Nephron progenitor cell (in vitro differentiated cells): ENCODE measurements at places on chromosomes 2 and 18.

DNA sequence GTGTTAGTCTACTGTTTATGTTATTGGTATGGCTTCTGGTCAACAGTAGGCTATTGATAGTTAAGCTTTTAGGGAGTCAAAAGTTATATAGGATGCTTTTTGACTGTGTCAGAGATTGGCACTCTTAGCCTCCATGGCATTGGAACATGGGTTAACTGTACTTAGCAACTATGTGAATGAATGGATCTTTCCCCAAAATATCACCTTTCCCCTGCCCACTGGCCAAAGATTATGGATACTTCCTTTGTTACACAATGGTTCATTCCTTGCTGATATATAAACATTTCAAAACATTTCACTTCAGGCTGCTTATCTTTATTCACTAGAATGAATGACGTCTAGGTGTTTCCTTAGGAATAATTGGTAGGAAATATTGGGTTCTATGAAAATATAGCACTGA is 62.1 kb upstream of the DOCK10 start:
- DNase-seq = no peak

- no peak for DNase-seq
Measured at GRCh38 chr18:24380163-24380747, 17.4 kb downstream of the OSBPL1A start.

DNA sequence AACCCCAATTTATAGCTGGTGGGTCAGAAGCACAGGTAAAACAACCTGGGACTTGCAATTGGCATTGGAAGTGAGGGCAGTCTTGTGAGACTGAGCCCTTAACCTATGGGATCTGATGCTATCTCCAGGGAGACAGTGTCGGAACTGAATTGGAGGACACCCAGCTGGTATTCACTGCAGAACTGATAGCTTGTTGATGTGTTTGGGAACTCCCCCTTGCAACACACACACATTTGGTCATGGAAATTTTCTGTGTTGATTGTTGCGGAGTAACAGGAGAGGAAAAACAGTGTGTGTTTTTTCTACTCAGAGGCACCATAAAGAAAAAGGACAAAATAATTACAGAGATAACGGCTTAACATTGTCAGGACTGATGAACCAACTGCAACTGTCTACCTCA is 16.1 kb downstream of the TPGS2 start:
- DNase-seq = no peak

- DNase-seq = no peak
Measured at GRCh38 chr18:76643996-76644395, 149.0 kb upstream of the ZNF516 start.

- no peak for DNase-seq
Measured at GRCh38 chr2:200302940-200303727, 3.4 kb upstream of the SPATS2L start.

- no peak for DNase-seq
Measured at GRCh38 chr2:62765619-62766376, 60.3 kb downstream of the EHBP1 start.

DNA sequence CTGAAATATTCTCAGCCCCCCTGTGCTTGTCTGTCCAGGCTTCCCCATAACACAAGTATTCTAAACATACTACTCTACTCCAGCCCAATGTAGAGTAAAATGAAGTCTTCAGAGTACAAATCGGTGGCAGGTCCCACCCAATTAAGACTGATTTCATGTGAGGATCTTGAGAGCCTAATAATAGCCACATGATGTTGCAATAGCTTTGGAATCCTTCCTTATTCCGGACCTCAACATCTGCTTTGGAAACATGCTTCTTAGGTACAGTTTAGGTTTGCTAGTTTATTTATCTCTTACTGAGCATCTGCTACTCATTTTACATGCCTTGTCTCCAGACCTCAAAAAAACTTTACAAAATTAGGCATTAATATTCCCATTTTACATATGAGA is 207.3 kb upstream of the RAB6C start:
- no peak for DNase-seq

DNA sequence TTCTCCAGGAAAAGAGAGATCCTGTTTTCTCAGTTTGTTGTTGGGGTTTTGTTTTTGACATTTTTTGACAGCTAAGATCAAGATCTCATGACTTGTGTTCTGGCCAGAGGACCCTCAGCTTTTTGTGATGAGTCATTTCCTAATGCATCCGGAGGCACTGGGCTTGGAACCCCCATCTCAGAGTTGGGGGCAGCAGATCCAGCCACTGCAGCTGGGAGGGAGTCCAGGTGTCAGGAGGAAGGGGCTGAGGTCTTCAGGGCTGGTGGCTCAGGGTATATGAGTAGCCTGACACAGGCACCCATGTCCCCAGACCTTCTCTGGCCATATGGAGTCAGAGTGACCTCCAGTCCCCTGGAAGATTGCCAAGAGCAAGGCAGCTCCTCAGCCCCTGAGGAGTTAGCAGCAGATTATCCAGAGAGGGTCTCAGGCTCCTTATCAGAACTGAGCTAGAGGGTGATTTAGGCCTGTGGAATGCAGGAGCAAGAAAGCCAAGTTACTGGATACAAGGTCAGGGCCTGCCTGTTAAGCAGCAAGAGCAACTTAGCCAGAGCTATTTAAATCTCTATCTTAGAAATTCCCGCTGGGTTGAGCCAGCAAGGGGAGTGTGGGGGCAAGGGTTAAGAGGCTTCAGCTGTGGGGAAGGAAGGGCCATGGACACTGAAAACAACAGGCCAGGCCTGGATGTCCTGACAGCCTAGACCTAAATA is 62.4 kb downstream of the TANC1 start:
- peak; percentile 33 for DNase-seq

GRCh38 chr2:105403783-105404698 is 5.2 kb upstream of the FHL2 start:
- no peak for DNase-seq

DNA sequence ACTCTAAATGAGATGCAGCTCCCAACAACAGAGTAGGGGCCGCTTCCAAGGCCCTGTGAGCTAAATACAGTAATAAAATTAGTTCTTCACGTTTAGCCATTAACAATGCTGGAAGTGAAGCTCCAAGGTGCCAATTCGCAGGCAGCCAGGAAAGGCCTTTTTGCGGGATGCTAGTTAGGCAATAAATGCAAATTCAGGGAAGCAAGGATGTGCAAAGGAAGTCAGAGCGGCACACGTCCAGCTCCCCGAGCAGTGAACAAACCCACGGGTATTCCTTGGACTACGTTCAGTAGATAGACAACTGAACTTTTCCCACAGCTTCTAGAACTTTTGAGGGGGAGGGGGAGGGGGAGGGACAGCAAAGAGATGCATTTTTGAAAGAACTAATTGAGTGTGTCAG is 6.9 kb downstream of the ZNF516 start:
- DNase-seq = no peak

- no peak for DNase-seq
Measured at GRCh38 chr2:59691518-59692190, 861.8 kb downstream of the BCL11A start.

- peak; percentile 60 for DNase-seq
Measured at GRCh38 chr18:65753520-65753919, 2.7 kb downstream of the CDH7 start.
